ENCODE measurements at places on chromosomes 11 and 22.

GRCh38 chr11:78256962-78257361, 68.2 kb downstream of the USP35 start:
- DNase-seq: no peak

DNA sequence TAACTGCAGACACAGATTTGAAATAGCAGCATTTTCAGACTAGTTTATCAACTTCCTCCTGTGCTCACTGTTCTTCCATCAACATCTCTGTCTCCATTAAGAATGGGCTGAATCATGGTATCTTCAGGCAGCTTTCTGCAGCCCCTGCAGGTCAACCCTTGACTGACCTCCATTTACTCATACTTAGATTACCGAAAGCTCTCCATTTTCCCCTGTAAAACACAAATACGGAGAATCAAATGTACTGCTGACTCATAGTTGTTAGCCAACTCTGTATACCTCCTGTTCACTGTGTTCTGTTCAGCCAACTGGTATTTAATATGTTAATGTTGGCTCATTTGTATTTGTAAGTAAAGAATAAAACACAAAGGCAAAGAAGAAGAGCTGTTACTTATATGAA, 364.0 kb downstream of the CASP12 start:
- no peak for DNase-seq

- no peak for DNase-seq
Measured at GRCh38 chr11:91902312-91902711, 322.3 kb upstream of the FAT3 start.

DNA sequence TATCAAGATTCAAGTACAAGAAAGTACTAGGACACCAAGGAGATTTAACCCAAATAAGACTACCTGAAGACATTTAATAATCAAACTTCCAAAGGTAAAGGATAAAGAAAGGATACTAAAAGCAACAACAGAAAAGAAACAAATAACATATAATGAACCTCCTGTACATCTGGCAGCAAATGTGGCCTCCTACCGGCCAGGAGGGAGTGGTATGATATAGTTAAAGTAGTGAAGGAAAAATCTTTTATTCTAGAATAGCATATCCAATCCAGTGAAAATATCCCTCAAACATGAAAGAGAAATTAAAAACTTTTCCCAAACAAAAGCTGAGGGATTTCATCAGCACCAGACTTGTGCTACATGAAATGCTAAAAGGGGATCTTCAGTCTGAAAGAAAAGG, 104.7 kb upstream of the GUCY1A2 start:
- no peak for DNase-seq

DNA sequence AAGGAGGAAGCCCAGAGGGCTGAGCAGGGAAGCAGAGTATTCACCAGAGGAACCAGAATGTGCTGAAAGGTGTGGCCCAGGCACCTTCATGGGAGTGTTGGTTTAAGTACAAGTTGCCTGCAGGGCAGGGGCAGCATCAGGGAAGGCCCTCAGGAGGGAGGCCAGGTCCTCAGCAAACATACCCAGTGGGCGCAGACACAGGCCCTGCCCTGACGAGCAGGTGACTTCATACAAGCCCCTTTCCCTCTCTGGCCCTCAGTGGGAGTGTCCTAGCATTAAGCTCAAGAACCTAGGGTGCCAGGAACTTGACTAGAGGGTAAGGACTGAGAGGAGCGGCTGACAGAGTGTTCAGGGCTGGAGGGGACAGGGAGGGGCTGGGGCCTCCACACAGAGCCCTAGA, 7.5 kb upstream of the CASTOR1 start:
- no peak for DNase-seq

GRCh38 chr11:62402226-62402959, 16.4 kb upstream of the SCGB1A1 start:
- DNase-seq: no peak

- DNase-seq: no peak
Measured at GRCh38 chr22:38863531-38864131, 8.4 kb downstream of the CBX6 start.

DNA sequence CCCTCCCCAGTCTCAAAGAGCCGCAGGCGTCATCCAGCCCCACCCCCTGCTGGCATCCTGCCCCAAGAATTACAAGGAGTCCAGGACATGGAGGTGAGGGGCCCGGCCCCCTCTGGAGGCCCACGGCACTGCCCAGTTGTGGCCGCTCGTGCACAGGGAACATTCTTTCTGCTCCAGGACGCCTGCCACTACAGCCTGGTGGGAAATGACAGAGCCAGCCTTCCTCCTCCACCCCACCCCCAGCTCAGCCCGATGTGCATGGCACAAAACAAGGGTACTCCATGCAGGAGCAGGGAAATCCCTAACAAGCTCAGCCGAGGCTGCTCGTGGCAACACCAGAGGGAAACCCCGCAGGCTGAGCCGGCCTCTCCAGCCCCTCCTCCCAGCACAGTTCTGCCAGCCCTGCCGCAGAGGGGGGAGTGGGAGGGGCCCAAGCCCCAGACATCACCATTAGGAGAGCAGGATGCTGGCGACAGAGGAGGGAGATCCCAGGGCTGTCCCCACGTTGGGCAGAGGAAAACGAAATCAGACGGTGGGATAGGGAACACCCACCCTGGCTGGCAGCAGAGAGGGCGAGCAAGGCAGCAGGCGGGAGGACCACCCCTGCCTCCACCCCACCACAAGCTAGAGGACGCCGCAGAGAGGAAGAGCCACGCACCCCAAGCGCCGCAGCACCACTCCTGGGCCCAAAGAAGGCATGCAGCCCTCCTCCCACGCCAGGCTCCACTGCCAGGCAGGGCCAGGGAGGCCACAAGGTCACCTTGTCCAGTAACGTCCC, 10.0 kb downstream of the IGSF9B start:
- no peak for DNase-seq

DNA sequence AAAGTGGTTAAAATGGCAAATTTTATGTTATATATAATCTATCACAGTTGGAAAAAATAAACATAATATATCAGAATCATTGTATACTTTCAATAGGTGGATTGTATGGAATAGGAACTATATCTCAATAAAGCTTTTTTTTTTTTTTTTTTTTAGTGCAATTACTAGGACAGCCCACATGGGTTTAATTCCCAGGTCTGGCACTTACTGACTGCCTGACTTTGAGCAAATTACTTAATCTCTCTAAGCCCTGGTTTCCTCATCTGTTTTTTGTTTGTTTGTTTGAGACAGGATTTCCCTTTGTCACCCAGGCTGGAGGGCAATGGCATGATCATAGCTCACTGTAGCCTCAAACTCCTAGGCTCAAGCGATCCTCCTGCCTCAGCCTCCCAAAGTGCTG, 26.1 kb upstream of the BAIAP2L2 start:
- no peak for DNase-seq

GRCh38 chr11:92711926-92712325, 257.5 kb upstream of the MTNR1B start:
- no peak for DNase-seq

DNA sequence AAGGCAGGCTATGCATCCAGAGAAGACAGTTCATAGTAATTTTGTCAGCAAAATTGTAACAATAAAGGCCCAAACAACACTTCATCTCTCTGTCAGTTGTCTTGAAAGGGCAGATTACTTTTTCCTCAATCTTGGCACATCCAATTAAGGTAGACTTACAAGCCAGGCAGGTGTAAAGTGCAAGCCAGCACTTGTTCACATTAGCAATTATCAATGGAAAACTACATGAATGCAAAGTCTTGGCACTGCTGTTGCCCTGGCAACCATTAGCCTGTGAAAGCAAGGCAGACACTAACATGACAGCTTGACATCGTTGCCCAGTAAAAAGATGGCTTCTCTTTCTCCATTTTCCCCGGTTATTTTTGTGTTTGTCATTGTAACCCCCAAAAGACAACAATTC, 677.2 kb upstream of the TENM4 start:
- DNase-seq: no peak

- DNase-seq: no peak
Measured at GRCh38 chr11:103709371-103709770, 327.1 kb upstream of the DDI1 start.

GRCh38 chr22:47130883-47131631, 368.6 kb downstream of the TBC1D22A start:
- DNase-seq: no peak

DNA sequence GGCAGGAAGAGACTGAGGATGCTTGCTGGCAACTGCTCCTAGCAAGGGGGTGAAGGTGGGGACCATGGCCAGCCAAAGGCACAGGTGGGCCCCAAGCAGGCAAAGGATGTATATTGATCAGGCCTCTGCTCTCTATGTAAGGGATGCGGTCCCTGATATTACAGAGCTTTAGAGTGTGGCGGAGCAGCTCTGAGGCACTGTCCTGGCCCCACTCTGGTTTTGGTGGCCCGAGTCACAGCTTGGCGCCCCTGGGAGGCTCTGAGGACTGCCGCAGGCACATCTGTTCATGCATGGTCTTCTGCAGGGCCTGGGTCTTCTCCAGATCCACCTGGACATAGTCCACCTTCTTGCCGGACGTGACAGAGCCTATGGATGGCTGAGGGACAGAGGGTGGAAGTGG, 45.5 kb downstream of the GAB4 start:
- no peak for DNase-seq

DNA sequence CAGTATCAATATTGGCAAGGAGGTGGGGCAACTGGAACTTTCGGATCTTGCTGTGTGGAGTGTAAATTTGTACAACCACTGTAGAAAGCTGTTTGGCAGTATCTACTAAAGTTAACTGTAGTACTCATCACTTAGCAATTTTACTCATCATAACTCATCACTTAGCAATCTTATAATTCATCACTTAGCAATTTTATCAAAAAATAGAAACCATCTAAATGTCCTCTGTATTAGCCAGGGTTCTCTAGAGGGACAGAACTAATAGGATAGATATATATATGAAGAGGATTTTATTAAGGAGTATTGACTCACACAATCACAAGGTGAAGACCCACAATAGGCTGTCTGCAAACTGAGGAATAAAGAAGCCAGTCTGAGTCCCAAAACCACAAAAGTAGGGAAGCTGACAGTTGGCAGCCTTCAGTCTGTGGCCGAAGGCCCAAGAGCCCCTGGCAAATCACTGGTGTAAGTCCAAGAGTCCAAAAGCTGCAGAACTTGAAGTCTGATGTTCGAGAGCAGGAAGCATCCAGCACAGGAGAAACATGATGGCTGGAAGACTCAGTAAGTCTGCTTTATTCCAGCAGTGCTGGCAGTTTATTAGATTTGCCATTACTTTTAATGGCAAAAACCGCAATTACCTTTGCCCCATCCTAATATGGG, 92.9 kb upstream of the USP47 start:
- DNase-seq: no peak

- DNase-seq: no peak
Measured at GRCh38 chr11:95306801-95307200, 75.8 kb upstream of the SESN3 start.

GRCh38 chr11:38005597-38005996, 1407.6 kb upstream of the RAG2 start:
- no peak for DNase-seq

GRCh38 chr11:68009391-68010089, 587 bp upstream of the ALDH3B1 start:
- no peak for DNase-seq

DNA sequence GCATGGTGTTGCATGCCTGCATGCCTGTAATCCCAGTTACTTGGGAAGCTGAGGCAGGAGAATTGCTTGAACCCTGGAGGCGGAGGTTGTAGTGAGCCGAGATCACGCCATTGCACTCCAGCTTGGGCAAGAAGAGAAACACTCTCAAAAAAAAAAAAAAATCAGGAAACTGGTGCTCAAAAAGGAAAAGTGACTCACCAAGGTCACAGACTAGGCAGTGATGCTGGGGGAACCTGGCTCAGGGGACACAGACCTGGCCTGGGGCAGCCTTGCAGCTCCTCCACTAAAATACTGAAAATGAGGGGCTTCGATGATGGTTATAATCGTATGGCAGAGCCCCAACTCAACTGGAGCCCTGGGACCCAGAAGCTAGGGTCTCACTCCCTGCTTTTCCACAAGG, 8.1 kb upstream of the SLC35E4 start:
- no peak for DNase-seq

DNA sequence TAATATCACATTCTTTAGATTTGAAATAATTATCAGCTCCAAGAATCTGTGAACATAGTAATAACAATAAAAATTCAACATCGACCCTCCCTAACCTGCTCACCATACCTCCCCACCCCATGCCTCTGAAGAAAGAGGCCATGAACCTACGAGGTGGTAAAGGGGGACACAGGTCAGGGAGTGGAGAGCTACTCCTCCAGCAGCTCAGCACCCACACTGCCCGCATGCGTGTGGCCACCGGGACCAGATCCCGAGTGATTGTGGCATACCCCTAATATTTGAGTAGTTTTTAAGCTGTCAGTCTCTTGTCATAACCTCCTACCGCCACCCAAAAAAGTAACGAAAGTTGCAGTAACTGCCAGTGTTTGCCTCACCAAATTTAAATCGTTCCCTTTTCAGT, 16.8 kb upstream of the ADSL start:
- no peak for DNase-seq

GRCh38 chr11:15275141-15275540, 160.4 kb downstream of the INSC start:
- DNase-seq: no peak

DNA sequence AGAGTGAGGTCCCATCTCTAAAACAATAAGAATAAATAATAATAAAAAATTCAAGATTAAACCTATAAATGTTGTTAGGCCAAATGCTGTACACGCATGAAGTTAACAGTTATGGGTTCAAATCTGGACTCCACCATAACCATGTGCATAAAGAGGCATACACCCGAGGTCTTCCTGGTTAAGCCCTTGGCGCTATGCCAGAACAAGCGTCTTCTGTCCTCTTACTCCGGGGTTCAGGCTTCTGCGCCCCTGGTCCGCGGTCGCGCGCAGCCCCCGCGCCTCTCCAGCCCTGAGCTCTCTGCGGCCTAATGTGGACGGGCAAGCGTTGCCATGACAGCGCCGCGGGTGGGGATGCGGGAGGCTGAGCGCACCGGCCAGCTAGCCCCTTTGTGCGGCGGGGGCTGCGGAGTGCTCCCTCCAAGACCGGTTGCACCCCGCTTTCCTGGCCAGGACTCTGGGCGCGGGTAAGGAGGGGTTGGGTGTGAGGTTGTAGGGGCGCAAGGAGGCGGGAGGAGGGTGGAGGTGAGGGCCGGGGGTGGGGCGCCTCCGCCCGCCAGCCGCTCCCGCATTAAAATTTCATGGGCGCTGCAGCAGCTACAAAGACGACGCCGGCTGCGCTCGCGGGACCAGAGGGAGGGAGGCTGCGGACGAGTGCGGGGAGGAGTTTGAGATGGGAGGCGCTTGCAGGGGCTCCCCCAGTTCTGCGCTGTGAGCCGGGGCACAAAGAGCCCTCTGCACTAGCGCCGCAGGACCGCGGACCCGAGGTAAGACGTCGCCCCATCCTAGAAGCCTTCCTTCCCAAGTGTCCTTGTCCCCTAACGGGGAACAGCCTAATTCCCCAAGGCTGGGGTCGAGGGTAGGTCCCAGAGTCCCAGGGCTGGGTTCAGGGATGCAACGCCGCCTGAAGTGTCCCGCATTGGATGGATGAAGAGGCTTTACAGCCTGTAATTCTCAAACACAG, at the start of gene MIAT:
MIAT (plus strand) TSS at position 698 of the 961 bp plus-strand sequence.
- no peak for DNase-seq
